ENCODE measurements at places on chromosomes 13 and 19. TPM values are rescaled to one million over a fixed set of nuclear protein-coding genes. Genes with fewer than 3 reads are reported as not detected.

Gene DAND5
- not detected for total RNA-seq

Gene IZUMO4
- 2.5 TPM for total RNA-seq

Gene SKA3
- 22.5 TPM for total RNA-seq

Gene CGB1
- not detected for total RNA-seq

Gene IGFL3
- total RNA-seq = not detected

Gene LIM2
- total RNA-seq = not detected

Gene HSPB6
- total RNA-seq = 48.9 TPM

Gene KLK3
- not detected for total RNA-seq

Gene CCDC70
- total RNA-seq = not detected

Gene ZNF780A
- total RNA-seq = 14.7 TPM

Gene GTF2F2
- total RNA-seq = 19.1 TPM

Gene BRME1
- 0.78 TPM for total RNA-seq

Gene CASP14
- total RNA-seq = not detected

Gene SIAH3
- total RNA-seq = not detected

Gene SIGLEC8
- not detected for total RNA-seq

Gene ZGLP1
- 0.37 TPM for total RNA-seq

Gene C5AR1
- not detected for total RNA-seq

Gene ERICH6B
- total RNA-seq = not detected

Gene LAIR1
- total RNA-seq = not detected

Gene TEKTIP1
- total RNA-seq = not detected

Gene ZNF296
- 0.20 TPM for total RNA-seq

Gene C19orf12
- 20.3 TPM for total RNA-seq

Gene SIGLEC9
- under 0.01 TPM for total RNA-seq

All from subcutaneous preadipocyte (primary cell).